ENCODE measurements at places on chromosomes 3 and 15.

DNA sequence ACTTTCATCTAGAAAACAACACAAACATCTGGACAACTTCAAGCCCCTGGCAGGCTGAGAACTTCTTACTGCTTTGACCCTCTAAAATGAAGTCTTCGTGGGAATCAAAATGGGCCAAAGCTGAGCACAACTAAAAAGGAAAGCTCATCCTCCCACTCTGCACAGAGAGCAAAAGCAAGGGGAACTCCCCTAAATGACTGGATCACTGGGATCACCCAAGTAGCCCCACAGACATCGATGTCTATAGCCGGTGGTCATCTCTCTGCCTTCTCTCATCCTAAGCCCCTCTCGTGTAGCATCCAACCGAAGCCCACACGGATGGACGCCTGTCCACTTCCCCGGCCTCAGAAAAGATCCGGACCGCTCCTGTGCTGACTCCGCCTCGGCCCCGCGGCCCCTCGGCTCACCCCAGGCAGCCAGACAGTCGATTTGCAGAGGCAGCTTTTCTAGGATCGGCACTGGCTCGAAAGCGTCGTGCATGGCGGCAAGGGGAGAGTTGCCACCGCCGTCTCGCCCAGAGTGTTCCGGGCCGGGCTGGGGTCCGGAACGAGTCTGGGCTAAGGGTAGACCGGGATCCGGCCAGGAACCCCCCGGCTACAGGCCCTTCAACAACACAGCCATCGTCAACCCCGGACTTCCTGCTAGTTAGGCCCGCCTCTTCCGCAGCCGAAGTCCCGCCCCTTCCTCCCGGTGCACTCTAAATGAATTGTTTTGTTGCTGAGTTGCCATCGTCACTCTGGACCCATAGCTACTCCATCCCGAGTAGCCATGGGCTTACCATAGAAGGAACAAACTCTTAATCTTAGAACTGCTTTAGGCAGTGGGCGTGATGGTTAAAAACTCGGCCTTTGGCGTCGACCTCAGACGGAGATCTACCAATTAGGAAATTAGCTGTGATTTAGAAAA, at the start of gene VPS39:
Gene VPS39 (minus strand): TSS at position 631 of the 906 bp plus-strand sequence. CDS start 151 bp downstream, at position 480.
- peak; percentile 89 for DNase-seq

- DNase-seq = no peak
Measured at GRCh38 chr3:127667119-127667681, 5.6 kb upstream of the ABTB1 start.

DNA sequence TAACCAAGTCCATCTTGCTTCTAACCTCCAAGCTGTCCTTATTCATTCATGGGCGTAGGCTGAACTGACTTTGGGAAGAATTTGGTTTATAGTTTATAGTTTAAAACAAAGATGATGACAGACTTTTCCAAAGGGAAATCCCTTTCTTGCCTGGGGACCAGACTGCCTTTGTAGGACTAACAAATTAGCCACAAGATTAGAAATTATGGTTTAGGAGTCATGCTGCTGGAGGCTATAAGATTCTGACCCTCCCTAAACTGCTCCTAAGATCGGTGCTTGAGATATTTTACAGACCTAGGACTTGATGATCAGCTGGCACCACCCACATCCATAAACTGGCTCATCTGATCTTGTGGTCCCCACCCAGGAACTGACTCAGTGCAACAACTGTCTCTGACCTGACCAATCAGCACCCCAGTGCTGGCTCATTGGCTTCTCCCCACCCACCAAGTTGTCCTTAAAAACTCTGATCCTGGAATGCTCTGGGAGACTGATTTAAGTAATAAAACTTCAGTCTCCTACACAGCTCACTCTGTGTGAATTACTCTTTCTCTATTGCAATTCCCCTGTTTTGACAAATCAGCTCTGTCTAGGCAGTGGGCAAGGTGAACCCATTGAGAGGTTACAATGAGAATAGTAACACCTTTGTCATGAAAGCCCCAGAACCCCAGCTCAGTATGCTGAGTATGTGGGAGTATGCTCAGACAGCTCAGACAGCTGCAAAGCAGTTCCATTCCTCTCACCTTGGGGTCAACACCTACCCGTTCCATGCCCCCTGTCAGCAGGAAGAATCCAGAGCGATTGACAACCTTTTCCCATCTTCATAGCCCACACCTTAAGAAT, 51.6 kb upstream of the C15orf39 start:
- DNase-seq = peak; percentile 24

DNA sequence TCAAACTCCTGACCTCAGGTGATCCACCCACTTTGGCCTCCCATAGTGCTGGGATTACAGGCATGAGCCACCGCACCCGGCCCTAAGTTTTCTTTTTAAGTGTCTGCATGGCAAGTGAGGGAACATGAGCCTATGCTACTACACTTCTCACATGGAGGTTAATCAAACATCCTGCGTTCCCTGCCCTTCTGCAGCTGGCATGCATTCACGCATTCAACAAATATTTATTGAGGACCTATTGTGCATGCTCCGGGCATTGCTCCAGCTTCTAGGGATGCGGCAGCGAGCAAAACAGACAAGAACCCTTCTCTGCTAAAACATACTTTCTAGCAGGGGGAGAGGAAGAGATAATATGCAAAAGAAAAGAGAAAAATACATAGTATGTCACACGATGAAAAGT, 42.6 kb upstream of the ACKR4 start:
- no peak for DNase-seq

DNA sequence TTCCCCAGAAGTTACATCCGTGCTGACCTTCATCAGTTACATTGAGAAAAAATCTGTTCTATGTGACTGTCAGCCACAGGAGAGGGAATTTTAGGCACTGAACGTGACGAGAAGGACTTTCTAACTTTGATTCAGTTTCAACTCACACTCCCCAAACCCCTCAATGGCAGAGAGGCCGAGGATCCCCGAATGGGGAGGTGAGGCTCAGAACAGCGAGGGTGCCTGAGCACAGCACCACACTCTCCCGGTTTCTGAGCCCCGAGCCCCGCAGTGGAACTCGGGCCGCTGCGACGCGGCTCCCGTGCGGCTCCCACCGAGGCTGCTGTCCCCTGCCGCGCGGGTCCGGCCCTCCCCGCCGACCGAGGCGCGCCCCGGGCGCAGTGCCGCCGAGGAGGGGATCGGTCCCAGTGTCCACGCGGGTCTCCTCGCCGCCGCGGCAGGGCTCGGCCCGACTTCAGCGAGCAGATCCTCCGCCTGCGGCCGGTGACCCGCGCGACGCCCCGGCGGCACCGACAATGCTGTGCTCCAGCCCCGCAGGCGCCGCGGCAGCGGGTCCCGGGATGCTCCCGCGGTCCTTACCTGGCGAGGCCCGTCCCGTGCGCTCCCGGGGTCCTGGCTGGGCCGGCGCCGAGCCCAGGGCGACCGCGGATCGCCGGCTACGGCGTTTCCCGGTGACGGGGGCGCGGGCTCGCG, 439 bp downstream of the CTXND1 start:
- peak; percentile 6 for DNase-seq

DNA sequence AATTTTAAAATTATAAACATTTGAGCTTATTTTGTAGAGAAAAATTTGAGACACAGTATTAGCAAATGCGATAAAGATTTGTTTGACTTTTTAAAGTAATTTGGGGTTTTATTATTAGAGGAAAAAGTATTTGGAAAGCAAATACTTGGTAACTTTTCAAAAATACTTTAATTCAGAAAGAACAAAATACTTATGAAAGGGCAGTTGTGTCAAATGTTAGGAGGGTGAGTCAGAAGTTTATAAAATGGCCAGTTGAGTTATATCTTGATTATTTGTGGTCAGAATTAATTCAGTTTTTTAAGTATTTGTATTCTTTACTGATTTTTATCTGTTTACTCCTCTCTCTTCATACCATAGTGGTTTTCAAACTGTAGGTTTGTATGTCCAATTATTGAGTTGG, 12.1 kb downstream of the LACTB start:
- no peak for DNase-seq

GRCh38 chr15:96344706-96345559, 14.4 kb downstream of the NR2F2 start:
- no peak for DNase-seq

GRCh38 chr15:86650094-86650493, 570.4 kb downstream of the AGBL1 start:
- peak; percentile 47 for DNase-seq

GRCh38 chr3:79097964-79098660, 669.7 kb downstream of the ROBO1 start:
- no peak for DNase-seq

- no peak for DNase-seq
Measured at GRCh38 chr3:186971578-186971977, 41.3 kb downstream of the ST6GAL1 start.

DNA sequence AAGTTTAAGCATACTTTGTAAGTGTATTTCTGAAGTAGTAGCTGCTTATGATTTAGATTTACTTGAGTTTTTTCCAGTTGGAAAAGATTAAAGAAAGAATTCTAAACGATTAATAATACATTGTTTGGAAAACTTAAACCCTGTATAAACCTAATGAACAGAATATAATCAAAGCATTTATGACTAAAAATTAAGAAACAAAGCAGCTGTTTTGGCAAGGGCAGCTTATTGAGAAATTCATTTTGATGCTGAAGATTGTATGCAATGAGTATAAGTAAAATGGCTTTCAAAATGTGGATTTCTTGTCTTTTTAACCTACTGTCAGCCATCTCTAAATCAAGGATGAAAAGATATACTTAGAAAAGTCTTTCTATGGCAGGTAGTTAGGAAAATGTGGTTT, 140.2 kb downstream of the POLQ start:
- no peak for DNase-seq

- peak; percentile 51 for DNase-seq
Measured at GRCh38 chr3:119600732-119601131, 3.0 kb downstream of the PLA1A start.

DNA sequence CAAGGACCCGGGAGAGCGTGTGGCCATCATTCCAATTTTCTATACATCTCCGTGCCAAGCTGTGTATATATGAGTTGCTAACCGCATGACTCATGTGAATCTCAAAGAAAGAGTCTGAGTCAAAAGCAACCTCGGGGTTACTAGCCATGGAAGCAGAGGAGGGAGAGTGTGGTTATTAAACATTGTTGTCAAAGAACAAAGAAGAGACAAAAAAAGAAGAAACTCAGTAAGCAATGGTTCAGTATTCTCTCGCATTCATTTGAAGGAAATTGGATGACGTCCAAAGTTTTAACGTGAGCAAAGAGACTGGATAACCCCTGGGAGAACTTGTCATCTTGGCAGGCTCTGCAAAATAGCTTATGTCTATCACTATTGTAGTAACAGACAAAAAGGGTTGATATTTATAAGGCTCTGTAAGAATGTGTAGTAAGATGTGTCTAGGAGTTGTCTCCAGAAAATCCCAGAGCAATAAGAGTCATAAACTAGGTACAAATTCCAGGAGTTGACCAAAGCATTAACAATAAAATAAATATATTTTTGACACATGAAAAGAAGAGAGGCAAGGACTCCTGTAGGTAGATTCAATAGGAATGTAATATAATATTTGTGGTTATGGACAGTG, 52.8 kb upstream of the GRM7 start:
- no peak for DNase-seq

DNA sequence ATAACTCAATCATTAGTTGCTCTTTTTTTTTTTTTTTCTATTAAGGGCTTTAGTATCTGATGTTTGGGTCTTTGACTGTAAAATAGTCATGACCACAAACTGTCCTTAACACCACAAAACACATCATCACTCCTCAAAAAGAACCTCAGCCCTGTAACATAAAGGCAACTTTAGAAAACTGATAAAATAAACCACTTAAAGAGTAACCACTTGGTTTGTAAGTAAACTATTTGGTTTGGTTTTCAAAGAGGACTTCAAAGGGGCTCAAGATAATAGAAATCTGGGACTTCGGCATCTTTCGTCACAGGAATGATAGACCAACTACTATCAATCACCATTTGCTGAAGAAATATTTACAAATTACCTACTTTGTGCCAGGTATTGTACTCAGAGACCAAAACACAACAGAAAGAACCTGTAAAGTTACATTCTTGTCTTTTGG, 167.8 kb downstream of the FOXP1 start:
- DNase-seq = no peak

DNA sequence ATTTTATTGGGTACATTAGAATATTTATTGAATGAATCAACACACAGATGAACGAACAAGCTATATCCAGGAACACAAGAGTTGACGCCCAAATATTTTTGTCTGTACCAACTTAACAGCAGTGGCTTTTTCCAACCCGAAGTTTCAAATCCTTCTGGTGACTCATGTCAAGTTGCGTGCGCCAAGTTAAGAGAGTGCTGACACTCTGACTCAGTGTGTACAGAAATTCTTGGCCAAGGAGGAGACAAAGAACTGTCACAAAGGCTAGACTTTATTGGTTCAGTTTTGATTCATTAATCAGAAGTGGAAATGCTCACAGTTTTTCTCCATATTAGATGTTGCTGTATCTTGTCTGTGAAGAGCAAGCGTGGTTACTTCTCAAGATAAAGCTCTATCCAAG, 59.6 kb upstream of the TSC22D2 start:
- peak; percentile 25 for DNase-seq

DNA sequence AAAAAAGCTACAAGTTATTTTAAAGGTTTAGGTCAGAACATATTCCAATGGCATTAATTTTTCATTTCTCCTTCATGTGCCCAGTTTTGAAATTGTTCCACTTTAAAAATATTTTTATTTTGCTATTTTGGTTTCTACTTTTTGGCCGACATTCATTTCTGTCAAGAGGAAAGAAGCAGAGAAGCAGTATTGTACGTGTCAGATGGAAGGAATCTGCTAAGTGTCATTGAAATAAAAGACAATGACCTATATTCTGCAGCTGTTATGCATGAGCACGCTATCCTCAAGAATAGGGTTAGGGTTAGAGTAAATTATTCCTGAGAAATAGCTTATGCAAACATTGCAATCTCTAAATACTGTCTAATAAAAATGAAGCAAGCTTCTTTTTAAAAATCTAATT, 941.7 kb downstream of the TUSC7 start:
- DNase-seq = no peak

DNA sequence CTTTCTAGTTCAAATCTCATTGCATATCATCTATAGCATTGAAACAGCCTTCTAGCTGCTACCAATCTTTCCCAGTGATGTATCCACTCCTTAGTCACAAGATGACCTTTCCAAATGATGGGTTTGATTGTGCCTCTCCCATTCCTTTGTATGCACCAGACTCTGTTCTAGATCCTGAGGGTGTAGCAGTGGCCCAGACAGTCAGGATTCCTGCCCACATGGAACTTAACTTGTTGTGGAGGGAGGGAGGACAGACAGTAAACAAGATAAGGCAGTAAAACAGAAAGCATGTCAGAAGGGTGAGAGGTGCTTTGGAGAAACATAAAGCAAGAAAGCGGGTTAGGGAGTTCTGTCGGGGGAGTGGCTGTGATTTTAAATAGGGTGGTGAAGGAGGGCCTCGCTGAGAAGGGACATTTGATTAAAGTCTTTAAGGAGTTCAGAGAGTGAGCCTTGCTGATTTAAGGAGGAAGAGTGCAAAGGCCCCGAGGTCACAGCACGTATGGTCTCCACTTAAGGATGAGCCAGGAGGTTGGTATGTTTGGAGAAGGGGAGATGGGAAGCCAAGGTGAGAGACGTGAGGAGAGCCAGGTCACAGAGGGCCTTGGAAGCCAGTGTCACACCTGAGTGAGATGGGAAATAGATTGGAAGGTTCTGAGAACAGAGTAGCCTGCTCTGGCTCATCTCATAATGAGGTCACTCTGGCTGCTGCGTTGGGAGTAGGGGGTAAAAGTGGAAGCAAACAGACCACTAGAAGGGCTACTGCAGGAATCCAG, 38.3 kb downstream of the FAM43A start:
- DNase-seq = no peak

Measured in activated CD4-positive, alpha-beta T cell treated with anti-CD3 and anti-CD28 coated beads for 48 hours (primary cell).